T follicular helper cell (primary cell): ENCODE measurements at places on chromosomes 6 and 20.

DNA sequence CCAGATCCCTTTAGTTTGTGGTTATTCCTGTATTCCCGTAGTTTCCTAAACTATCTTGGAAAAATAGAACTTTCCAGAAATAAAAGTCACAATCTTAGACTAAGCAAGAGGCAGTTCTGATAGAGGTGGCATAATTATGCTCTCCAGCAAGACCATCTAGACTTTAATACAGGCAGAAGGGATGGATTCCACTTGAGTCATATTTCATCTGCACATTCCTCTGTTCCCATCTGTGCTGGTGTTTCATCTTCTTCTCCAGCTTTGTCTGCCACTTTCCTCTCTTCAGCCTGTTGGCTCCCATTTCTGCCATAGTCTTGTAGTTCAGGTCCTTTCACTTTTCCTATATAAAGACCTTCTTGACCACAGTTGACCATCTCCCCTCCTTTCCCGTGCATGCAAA is 102.9 kb downstream of the SOBP start:
- no peak for DNase-seq

DNA sequence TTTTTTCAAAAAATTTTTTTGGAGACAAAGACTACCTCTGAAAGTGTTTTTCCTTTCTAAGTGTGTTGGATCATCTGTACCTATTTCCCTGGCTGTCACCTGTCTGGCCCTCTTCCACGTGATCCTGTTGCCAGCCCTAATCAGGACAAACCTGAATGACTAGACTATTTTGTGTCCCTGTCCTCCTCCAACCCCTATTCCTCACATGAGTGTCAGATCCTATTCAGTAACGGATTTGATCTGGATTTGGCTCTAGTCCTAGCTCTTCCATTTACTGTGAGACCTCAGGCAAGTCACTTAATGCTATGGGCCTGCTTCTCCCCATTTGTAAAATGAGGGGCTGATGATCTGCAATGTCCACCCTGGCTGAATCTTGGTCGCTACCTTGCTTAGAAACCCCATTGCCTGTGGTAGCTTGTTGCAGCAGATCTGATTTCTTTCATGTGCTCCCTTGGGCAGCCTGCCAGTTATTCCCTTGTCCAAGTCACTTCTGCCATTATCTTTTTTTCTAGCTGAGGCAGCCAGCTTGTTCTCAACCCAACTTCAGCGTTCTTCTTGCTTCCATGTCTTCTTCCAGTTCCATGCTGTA is 4.8 kb downstream of the PHF20 start:
- no peak for DNase-seq

DNA sequence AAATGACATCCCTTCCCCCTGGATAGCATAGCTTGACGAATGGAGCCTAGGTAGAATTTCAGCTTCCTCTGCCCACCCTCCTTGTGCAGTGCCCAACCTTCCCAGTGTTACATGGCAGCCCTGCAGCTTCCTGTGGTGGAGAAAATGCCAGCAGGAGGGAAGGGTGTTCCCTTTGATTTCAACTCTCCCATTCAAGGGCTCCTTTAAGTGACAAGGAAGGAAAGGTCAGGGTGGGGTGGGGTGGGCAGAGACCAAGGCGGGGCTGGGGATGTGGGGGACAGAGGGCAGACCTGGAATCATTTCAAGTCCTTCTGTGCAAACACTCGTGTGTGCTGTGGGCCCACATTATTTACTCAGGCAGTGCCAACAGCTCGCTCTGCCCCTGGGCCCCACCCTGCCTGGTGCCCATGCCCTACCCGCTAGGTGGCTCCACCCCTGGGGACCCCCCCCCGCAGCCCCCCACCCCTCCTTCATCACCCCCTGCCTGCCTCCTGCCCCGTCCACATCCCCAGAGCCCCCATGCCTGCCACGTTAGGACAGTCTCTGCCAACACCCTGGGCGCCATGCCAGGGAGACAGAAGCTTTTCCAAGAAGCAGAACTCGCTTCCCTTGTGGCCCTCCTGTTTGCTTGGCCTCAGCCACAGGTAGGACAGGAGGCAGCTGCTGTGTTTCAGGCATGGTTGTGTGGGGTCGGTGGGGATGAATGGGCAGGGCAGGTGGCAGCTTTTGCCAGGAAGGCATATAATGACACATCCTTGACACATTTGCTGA is 9.4 kb downstream of the SPDEF start:
- DNase-seq: no peak

DNA sequence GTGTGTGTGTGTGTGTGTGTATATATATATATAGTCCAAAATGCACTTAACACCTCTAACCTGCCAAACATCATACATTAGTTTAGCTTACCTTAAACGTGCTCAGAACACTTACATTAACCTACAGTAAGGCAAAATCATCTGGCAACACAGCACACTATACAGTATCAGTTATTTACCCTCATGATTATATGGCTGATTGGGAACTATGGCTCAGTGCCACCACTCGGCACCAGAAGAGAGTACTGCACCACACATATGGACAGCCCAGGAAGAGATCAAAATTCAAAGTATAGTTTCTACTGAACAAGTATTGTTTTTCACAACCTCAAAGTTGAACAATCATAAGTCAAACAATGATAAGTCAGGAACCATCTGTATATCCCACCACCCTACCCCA is 59.8 kb downstream of the FAXC start:
- no peak for DNase-seq

- DNase-seq: no peak
Observed at GRCh38 chr6:131164506-131164905, 29.2 kb downstream of the AKAP7 start.

GRCh38 chr6:159343709-159344108 is 174.5 kb downstream of the FNDC1 start:
- no peak for DNase-seq

GRCh38 chr20:38034108-38034649 is 633 bp downstream of the RPRD1B start:
- no peak for DNase-seq

- DNase-seq: no peak
Observed at GRCh38 chr6:21064756-21065340, 528.7 kb upstream of the SOX4 start.

GRCh38 chr6:138563650-138564049 is 64.4 kb upstream of the NHSL1 start:
- DNase-seq: no peak

DNA sequence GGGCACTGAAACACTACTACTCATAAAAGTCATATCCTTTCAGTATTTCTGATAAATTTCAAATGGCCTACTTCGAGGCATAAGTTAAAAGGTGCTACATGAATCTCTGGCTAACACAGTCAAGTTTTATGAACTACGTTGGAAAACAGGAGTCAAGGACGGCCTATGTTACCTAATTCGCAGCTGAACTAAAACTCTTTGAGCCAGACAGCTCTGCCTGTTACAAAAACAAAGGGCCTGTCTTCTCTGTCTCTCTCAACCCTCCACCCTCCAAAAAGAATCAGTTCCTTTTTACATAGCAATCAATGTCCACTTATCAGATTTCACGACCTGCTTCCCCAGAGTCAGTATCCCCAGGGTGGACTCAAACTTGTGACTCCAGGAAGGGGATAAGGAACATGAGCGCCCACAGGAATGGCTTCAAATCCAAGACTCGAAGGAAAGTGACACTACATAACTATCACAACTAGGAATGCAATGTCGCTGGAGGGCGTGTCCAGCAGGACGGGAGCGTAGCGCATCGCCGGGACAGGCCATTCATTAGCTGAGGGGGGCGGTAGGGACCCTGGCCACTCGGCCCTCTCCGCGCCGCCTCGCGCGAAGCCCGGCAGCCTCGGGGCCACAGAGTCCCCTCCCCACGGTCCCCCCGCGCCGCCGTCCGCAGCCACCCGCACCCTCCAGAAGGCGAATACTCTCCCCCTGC is 591 bp downstream of the IBTK start:
- DNase-seq: no peak

DNA sequence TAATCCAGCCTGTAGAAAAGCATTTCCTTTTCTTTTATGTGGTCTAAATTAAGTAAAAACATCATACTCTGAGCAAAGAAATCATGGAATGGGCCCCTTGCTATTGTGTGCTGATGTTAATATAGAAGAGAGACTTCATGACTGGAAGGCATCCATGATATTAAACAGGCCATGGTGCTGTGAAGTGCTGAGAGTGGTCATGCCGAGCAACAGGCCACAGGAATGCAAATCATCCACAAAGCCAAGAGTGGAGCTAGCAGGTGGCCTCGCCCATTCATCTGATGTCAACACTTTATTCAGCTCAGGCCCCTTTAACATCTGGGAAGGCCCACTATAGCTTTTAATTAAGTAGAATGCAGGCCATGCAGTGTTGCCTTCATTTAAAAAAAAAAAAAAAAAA is 115.2 kb upstream of the HMGCLL1 start:
- DNase-seq: no peak

GRCh38 chr20:21767739-21768223 is 62.3 kb downstream of the PAX1 start:
- DNase-seq: no peak

DNA sequence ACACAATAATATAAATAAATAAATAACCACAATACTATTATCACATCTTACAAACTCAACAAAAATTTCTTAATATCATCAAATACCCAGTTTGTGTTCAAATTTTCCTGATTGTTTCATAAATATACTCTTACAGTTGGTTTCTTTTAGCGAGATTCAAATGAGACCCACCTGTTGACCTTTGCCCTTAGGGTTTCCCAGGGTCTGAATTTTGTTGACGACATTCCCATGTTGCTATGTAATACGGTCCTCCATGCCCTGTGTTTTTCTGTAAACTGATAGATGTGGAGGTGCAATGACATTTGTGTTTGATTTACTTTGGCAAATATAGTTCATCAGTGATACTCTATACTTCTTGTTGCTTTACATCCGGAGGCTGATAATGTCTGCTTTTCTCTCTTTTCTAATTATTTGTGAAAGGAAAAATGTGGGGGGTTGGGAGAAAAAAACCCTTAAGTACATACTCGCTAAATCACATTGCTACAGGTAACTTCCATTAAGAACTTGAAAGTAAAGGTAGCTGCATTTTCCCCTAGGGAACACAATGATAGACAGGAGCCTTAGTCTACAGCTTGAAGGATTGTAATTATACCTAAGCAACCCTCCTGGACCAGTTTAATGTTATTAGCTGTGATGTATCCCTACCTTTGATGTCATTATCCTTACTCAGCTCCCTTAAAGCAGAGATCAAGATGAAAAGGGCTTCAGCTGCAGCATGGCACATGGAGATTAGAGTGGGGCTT is 6.6 kb downstream of the MOG start:
- DNase-seq: no peak

DNA sequence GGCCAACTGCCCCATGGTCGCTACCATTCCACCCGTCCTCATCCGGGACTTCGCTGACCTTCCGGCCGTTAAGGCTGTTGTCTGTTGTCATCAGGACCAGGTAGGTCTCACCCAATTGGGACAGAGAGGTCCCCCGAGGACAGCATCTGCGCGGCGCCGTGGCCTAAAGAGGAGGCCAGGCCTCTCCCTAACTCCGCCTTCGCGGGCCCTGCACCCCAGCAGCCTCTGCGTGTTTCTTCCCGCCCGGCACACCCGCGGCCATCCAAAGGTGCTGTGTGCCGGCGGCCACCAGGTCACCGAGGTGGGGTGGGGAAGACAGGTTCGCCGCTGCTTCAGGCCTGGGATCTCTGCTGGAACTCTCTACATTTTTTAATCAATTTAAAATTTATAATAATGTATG is 9.0 kb downstream of the OR2W1 start:
- DNase-seq: no peak

- DNase-seq: no peak
Observed at GRCh38 chr20:52150440-52151258, 40.9 kb downstream of the ZFP64 start.

DNA sequence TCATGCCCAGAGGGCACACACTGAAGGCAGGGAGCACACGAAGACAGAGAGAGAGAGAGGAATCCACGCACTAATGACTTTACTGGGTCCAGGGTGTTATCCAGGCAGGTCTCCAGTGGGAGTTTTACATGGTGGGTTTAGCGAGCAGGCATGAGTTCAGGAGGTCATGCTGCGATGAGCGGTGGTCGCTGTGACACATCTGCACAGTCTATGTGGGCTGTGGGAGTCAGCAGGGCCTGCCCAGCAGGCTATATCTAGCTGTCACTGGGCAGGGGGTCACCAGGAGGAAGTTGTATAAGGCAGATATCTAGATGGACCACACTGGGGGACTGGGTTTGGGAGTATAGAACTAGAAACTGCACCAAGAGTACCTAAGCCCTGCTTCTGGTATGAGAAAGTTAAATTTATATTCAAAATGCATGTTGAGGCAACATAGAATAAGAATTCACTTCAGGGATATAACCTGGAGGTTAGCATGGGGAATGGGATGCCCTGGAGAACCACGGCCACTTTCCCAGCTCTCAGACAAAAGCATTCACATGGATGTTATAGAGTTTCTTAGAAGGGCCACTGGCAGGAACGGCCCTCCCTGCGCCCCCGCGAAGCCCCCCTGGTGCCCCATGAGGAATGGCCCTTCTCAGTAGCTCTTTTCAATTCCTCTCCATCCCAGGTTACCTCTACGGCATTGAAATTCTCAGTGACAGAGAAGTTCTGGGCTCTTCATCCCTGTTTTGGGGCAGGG is 113.9 kb downstream of the RNF144B start:
- no peak for DNase-seq

- DNase-seq: no peak
Observed at GRCh38 chr20:50759678-50760077, 28.3 kb downstream of the PARD6B start.

GRCh38 chr20:15482525-15482924 is 1090.7 kb downstream of the KIF16B start:
- no peak for DNase-seq

- no peak for DNase-seq
Observed at GRCh38 chr6:6760002-6760401, 171.5 kb downstream of the LY86 start.

DNA sequence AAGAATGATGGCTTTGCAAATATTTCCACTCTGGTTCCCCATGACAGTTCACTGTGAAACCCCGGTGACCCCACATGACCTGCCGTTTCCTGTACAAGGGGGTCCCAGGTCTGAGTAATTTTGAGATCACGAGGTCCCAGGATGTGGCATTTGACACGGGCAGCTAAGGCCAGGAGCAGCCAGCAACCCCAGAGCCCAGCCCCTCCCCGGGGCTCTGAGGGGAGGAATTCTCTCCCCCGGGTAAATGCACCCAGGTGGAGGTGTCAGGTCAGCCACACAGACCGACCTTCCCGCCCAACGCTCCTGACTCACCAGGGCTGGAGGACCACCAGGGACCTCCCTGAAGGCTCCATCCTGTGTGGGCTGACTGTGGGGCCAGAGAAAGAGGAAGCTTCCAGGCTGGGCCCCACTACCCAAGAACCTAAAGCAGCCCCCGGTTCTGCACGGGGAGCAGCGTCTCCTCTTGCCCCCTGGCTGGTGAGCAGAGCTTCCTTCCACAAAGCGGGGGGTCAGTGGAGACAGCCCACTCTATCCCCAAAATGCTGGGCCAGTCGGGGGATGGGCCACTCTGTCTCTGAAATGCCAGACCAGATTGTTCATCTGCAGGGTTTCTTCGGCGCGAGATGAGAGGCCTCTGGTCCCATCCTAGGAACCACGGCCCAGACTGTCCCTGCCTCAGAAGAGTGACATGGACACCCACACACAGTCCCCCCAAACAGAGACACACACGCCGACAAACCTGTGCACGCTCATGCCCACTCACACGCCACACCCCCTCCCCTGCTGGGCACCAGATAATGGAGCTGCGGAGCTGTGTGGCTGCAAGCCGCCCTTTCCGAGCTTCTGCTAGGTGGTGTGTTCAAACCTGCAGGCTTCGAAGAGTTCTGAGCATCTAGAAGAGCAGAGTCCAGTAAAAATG is 23.4 kb upstream of the SLCO4A1 start:
- DNase-seq: no peak

GRCh38 chr6:166402582-166403277 is 20.0 kb upstream of the MPC1 start:
- DNase-seq: no peak

GRCh38 chr6:44247338-44248302 is 719 bp downstream of the HSP90AB1 start:
- DNase-seq: peak; percentile 83
